Lower leg skin (tissue), 4 donors: ENCODE measurements at places on chromosomes 6 and 20.

GRCh38 chr6:22613695-22614094 lies 44.3 kb downstream of the HDGFL1 start:
- DNase-seq, result no peak

- no peak for DNase-seq
Measured at GRCh38 chr20:39253051-39253755, 291.1 kb downstream of the DHX35 start.

DNA sequence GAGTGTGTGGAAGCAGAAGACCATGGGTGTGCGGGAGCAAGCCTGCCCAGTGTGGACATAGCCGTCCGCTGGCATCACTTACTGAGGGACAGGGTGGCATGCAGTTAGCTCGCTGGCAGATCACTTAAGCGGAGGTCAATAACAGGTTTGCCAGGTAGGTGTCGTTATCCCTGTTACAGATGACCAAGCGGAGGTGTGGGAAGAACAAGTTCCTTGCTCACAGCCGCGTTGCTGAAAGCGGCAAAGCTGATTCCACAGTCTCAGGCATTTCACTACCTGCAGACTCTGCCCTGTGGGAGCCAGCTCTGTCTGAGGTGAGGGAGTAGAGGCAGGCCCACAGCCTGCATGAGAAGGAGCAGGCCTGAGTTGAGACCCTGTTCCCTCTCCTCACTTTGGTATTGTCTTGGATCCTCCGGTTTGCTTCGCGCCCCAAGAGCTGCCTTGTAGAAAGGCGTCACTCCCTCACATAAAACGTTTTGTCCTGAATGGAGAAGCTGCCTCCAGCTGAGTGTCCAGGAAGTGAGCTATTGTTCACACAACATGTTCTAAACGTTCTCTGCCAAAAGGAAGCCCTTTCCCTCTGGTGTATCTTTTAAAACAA lies 96.9 kb downstream of the TCP11 start:
- DNase-seq, result no peak

DNA sequence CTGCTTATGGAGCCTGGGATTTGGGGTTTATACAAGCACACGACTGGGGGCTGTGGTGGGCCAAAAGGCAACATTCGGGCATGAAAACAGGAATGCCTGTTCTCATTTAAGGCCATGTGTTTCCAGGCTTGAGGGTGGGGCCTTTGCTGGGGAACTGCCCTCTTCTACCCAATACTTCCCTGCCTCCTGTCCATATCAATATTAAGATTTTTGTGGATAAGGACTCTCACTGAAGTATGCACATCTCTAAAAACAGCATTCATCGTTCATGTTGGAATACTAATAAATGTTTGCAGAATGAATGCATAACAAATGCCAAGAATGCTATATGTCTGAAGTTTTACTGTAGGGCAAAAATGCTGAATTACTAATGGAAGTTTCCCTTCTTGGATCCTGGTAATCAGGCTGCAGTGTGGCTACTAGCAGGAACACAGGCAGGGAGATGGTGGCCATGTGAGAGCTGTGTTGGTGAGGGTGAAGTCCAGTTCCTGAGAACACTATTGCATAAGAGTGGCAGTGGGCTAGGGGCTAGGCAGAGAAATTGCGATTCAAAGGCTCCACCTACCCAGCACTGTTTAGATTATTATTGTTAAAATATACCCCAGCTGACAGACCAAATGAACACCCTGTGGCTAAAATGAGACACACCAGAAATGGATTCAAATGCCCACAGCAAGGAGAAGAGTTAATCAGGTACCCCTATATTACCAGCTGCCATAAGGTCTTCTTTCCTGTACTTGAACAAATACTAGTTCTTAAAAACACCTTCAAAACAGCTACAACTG lies 644.3 kb downstream of the EPM2A start:
- no peak for DNase-seq

GRCh38 chr6:165227644-165228329 lies 81.6 kb downstream of the C6orf118 start:
- no peak for DNase-seq

DNA sequence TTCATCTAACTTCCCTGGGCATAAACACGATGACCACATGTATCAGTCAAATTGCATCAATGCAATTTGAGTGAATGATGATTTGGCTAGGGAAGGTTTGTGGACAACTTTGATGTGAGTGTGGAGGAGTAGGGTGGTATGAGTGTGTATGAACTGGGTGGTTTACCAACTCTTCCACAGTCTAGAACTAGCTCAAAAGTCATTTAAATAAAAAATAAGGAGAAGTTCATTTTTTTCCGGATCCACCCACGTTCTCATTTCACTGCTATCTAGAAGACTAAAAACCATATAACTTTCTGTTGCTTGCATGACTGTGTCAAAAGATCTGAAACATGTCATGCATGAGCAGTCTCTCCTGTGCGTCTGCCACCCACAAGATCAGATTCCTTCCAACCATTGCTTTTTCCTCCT lies 23.6 kb downstream of the SLC35D3 start:
- no peak for DNase-seq

GRCh38 chr6:24865161-24865560 lies 66.4 kb upstream of the ARMH2 start:
- DNase-seq, result no peak

DNA sequence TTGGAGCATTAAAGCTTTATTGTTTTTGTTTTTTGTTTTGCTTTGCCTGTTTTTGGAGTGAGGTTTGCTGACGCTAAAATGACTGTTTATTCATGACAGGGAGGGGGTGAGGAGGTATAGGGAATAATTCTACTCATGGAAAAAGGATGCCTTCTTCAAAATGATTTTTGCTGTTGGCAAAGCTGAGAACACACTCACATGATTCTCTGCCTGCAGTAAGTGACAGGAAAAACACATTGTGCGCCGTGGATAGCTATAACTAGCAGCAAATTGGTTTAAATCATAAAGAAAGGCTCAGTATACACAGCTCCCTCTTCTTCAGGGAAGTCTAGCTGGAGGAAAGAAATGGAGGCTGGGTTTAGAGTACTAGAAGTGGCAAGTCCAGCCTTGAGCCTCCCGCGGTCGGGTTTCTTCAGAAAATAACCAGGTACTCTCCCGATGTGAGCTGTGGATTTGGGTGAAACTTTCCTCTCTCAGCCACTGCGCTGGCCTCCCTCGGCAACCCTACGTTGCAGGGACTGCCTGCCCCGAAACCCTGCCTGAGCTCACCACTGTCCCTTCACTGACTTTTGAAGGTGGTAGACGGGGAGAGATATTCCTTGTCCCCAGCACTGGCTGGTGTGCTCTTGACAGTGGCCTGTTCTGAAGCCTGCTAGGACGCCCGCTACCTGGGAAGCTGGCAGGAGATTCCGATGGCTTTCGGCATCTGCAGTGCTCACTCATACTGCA lies 278.2 kb downstream of the NRN1 start:
- DNase-seq, result peak; percentile 72

DNA sequence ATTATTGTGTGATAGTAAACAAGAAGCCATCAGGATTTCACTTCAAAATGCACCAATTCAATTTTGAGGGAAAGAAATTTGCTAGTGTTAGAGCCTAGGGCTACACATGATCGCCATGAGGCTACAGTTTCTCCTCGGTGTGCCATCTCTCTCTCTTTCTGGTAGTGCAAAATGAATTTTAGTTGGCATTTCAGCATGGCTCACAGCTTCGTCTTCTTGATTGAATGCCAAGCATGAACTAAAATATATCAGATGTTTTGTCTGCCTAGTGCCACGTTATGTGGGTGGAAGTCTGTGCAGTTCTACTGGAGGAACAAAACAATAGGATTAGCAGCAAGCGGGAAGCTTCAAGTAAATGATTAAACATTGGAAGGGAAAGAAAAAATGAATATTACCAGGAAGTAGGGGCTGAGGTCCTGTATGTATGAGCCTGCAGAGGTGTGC lies 6.8 kb upstream of the MRAP2 start:
- no peak for DNase-seq

- DNase-seq, result no peak
Measured at GRCh38 chr6:135282395-135282794, 101.3 kb downstream of the MYB start.

- no peak for DNase-seq
Measured at GRCh38 chr6:161536224-161536630, 262.4 kb upstream of the AGPAT4 start.

DNA sequence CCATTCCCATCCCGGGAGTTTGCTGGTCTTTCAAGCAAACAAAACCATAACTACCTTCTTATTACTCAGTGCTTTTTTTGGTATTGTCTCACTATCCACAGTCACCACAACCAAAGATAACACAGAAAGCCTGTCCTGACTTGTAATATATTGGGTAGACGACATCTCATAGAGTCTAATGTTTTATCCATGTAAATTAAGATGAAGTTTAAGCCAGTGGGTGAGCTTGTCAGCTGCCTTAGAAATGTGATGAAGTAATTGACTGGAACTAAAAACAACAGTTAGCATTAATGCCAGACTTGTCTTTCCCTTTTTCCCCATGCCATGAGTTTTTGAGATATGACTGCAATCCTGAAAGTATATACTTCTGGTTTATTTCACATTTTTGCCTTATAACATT lies 282.7 kb upstream of the PRDM1 start:
- no peak for DNase-seq

GRCh38 chr20:23637282-23638221 lies at the start of gene CST3:
Gene CST3 (minus strand): TSS chr20:23637955. CDS start chr20:23637862, 93 bp downstream.
- peak; percentile 98 for DNase-seq

DNA sequence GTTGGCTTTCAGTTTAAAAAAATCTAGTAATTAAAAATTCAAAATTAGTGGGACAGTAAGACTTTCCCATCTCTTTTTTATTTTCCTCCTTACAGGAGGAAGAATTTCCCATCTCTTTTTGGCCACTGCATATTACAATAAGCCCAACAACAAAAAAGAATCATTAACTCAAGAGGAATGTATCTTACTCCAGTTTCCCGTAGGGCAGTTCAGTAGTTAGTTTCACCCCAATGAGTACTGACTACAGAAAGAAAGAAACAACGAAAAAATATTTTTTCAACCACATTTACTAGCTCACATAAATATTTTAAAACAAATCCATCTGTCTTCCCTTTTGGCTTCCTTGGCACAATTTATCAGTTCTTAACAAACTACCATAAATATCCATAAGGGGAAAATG lies 14.9 kb upstream of the BLOC1S5 start:
- DNase-seq, result no peak

GRCh38 chr6:86686496-86686895 lies 250.8 kb upstream of the HTR1E start:
- no peak for DNase-seq

DNA sequence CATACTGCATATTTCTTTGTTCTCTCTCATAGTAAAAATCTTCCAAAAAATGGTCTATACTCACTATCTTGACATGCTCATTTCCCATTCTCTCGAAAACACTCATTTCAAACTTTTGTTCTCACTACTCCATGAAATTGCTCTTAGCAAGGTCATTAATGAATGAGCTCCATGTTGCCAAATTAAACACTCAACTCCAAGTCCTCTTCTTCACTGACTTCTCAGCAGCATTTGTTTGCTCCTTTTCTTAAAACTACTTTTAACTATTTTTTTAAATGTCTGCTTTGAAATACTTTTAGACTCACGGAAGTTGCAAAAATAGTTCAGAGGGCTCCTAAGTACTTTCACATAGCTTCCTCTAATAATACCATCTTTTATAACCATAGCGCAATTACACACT lies 274.0 kb upstream of the PREP start:
- DNase-seq, result no peak

DNA sequence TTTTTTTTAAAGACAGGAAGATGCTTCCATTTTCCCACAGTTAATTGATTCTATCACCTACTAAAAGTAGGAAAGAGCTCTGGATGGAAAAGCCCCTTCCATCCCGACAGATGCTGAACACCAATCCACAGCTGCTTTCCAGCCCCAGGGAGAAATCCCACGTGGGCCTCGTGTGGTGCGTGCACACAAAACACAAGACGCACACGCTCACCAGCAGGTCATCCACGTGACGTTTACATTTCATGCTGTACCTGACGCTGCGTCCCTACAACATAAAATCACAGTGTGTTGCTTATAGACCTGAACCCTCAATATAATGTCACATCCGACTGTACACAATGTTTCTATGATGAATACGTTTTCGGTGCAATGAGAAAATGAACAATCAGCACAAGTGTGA lies 50.2 kb upstream of the DACT2 start:
- peak; percentile 61 for DNase-seq

DNA sequence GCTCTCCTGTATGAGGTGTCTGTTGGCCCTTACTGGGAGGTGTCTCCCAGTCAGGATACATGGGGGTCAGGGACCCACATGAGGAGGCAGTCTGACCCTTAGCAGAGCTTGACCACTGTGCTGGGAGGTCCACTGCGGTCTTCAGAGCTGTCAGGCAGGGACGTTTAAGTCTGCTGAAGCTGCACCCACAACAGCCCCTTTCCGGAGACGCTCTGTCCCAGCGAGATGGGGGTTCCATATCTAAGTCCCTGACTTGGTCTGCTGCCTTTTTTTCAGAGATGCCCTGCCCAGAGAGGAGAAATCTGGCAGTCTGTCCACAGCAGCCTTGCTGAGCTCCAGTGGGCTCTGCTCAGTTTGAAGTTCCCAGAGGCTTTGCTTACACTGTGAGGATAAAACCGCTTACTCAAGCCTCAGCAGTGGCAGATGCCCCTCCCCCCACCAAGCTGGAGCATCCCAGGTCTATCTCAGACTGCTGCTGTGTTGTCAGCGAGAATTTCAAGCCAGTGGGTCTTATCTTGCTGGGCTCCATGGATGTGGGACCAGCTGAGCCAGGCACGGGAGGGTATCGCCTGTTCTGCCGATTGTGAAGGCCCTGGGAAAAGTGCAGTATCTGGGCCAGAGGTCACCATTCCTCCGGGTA lies 36.3 kb upstream of the IBTK start:
- no peak for DNase-seq

DNA sequence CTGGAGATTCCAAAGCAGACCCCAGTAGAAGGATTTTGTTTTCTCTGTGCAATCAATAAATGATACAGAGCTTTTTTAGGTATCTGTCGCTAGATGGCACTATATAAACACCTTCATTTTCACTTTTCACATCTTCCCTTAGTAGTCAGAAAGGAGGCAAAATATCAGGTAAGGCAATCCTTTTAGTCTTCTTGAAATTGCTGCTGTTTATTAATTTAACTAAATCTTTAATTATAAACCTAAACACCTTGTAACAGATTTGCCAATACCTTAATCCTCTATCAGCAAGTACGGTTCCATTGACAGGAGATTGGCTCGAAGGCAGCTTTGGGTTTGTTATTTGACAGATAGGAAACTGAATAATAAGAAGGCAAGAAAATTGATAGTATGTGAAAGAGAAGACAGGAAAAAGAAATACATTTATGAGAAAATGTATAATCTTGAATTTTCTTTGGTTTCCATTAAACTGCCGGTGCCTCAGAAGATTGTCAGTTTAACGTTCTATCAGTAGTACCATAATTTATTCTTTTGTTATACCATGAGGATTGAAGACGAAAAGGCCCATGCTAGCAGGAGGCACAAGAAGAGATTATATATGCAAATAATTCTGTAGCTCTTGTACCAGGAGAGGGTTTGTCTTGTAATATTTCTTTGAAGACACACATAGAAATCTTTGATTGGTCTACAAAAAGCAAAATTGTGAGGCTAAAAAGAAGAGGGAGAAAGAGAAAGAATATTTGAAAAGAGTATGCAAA lies 23.5 kb upstream of the IBTK start:
- no peak for DNase-seq

DNA sequence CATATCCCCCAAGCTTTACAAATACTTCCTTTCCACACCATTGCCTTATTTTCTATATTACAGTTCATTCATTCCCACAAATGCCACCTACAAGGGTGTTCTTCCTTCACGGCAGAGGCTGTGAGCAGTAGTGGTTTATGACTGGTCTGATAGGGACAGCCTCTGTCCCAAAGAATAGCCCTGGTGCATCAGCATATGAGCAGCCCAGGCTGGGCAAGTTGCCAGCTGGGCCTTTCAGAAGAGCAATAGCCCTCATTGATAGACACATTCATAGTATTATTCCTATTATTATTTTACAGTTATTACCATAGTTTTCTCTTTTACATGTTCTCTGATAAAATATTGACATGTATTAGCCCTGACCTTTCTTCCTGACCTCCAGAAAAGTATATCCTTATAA lies 149.9 kb downstream of the MMS22L start:
- DNase-seq, result no peak
